ENCODE measurements at places on chromosomes 13 and 19.

- no peak for DNase-seq
These were observed 50.1 kb upstream of the C13orf46 start for GRCh38 chr13:114023716-114024602.

DNA sequence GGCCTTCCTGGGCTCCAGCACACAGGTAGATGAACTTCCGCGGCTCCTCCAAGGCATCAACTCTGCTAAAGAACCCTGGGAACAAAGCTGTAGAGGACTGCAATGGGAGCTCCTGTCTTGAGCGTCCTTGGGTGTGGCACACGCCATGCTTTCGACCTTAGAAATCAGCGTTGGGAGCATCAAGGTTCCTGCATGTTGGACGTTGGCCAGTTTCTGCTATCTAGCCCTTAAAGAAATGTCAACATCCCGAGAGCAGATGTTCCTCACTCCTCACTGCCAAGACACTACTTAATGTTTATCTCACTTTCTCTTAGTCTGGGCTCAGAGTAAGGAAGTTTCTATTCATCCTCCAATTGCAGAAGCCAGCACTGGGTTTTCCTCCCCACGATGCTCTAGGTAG is 70.6 kb upstream of the MEDAG start:
- DNase-seq = no peak

- no peak for DNase-seq
These were observed 413.9 kb downstream of the KLF12 start for GRCh38 chr13:73720216-73720840.

DNA sequence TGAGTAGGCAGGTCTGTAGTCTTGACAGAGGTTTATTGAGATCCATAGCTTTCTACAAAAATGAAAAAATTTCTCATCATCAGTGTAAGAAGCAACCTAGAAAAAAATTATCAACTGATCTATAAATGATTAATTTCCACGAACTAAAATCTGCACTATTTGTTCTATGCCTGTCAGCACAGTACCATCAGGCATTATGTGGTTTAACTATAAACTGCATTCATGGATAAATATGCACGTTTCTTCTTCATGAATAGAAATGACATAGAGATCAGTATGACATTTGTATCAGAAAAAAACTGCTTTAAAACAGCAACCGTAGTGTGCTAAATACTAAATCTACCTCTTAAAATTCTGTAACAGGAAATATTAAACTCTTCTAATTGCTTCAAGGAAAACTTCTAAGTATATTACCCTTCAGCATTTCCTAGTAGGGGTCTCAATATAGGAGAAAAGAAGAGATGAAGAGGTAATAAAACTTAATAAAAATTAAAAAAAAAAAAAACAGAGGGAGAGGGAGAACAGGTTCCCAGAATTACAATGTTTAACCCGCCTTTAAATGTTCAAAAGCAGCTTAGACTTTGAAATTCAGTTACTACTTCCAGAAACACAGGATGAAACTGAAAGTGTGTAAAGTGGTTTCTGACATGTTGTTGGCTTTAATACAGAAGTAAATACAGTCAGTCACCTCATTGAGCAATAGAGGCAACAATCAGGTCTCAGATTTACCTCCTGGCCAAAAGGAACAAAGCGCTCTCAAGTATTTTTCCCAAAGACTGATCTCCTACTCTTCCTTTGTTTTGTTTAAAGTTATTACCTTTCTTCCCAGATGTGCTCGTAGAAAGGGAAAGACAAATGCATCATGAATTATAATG is 144.4 kb downstream of the DIAPH3 start:
- DNase-seq = no peak

- no peak for DNase-seq
These were observed 112.1 kb upstream of the SOX1 start for GRCh38 chr13:111954661-111955411.

- DNase-seq = no peak
These were observed 53.3 kb downstream of the SOX21 start for GRCh38 chr13:94658926-94659597.

DNA sequence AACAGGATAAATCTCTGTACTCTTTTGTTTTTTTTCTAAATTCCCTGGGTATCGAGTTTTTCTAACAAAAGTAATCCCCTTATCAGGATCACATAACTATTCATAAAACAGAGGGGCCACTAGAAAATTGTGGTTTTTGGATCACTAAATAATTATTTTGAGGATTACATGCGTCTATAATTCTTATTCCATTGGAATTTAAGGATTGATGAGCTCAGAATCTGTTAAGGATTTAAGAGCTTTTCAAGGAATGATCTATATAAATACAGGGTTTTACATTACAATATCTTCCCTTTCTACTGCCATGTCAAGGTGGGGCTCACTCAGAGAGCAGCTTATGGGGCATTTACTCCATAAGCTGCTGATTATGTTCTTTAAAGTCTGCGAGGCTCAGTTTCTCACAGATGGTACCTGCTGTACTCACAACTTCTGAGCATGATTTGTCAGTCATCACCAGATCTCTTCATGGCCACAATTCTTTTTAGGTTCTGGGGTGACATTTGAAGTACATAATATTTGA is 449.8 kb downstream of the PCDH17 start:
- no peak for DNase-seq

GRCh38 chr19:35902870-35903475 is 644 bp downstream of the HCST start:
- DNase-seq = no peak

DNA sequence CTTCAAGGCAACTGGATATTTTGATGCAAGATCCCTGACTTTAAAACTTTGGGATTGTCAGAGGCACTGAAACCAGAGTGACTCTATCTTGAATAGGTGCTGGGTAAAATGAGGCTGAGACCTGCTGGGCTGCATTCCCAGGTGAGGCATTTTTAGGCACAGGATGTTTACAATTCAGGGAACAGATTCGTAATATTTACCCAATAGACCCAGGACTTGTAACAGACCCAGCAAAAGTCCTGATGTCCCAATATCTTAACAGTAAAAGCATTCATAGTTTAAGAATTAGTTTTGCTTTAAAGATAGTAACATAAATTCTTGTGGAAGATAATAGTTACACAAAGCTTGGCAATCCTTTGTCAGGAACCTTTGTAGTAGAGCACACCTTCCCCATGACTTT is 166.2 kb downstream of the FGF14 start:
- DNase-seq = no peak

GRCh38 chr13:51618626-51619025 is 34.4 kb downstream of the WDFY2 start:
- DNase-seq = no peak

DNA sequence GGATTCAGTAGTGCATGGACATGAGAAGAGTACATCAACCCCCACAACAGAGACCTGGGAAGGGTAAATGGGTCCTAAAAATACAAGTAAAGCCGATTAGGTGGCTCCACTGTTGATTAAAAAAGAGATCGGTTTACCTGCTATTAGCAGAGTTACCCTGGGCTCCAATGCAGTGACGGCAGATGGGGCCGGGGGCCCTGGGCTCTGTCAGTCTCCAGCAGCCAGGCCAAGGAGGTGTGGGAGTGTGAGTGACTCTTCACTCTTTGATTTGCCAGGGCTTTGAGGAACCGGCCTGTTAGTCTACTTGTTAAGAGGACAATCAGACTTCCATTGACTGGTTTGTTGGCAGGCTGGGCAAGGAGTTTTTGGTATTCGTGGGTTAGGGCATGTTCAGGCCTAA is 1368.7 kb downstream of the UQCRFS1 start:
- no peak for DNase-seq

- DNase-seq = no peak
These were observed 24.3 kb upstream of the EEF1AKMT1 start for GRCh38 chr13:20798027-20798426.

GRCh38 chr13:60974296-60974695 is 441.4 kb downstream of the PCDH20 start:
- no peak for DNase-seq

- DNase-seq = no peak
These were observed 136.0 kb downstream of the OXGR1 start for GRCh38 chr13:96858133-96858826.

DNA sequence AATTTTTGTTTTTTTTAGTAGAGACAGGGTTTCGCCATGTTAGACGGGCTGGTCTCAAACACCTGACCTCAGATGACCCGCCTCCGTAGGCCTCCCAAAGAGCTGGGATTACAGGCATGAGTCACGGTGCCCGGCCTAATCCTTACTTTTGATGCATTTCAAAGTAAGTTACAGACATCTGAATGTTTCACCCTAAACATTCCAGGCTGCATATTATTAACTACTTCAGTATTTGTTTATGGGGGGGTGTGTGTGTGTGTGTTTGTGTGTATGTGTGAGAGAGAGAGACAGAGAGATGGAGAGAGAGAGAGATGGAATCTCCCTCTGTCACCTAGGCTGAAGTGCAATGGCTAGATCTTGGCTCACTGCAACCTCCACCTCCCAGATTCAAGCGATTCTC is 13.1 kb downstream of the SULT2B1 start:
- DNase-seq = no peak

- DNase-seq = no peak
These were observed 872.0 kb upstream of the GPC6 start for GRCh38 chr13:92354583-92354982.

GRCh38 chr13:31200637-31200971 is 829 bp downstream of the B3GLCT start:
- peak; percentile 16 for DNase-seq

DNA sequence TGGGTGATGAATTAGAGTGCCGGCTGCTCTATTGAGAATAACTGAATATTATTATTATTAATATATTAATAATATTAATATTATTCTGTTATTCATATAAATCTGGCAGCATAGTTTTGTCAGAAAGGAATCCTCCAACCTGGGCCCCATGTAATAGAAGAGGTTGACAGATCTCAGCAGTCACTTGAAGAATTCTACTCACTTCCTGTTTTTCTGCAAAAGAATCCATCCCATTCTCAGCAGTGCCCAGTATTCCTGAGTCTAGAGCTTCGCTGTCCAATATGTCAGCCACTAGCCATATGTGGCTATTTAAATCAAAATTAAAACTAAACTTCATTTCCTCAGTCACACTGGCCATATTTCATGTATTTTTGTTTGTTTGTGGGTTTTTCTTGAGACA is 72.4 kb upstream of the USPL1 start:
- DNase-seq = no peak

- no peak for DNase-seq
These were observed 525.8 kb downstream of the MYO16 start for GRCh38 chr13:109154966-109155761.

GRCh38 chr19:53461866-53462265 is 5.7 kb upstream of the ZNF813 start:
- no peak for DNase-seq

DNA sequence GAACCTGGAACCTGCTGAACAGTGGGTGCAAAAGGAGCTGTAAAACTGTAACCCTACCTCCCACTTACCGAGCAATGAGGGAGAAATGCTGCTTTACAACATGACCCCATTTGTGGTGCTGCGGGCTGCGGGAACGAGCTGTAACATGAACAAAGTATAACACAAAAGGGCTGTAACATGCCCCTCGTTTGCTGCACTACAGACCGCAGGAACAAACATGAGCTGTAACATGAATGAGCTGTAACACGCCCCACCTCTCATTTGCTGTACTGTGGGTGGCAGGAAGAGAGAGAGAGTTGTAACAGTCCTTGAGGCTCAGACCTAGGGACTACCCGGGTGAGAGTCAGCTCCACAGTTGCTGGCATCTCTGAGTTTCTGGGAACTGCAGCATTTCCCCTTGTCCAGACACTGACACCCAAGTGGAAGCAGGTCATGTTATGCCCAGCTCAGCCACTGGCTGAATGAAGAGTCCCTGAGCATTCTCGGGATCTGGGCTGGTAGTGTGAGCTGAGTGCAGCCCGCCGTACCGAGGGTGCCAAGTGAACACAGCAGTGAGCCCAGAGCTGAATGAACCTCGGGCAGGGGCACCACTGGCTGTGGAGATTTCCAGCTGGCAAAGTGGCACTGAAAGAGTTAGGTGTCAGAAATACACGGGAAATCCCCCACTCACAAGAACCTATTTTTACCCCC is 1385.3 kb upstream of the SPRY2 start:
- DNase-seq = no peak

DNA sequence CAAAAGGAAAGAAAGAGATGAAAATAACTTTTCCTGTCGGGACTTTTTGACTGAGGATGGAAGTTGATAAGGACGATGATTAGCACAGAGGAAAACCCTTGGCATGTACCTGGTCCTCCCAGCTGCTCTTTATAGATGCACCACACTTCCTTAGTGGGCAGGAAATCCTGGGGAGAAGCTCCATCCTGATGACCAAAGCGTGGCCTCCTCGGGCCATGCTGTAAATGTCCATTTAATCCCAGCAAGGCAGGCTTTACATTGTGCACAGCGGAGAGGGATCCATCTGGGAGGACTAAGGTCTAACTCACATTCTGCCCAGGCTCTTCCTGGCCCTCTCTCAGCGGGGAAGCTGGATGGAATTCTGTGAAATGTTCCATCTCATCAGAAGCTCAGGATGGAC is 113.5 kb downstream of the COL4A2 start:
- no peak for DNase-seq

DNA sequence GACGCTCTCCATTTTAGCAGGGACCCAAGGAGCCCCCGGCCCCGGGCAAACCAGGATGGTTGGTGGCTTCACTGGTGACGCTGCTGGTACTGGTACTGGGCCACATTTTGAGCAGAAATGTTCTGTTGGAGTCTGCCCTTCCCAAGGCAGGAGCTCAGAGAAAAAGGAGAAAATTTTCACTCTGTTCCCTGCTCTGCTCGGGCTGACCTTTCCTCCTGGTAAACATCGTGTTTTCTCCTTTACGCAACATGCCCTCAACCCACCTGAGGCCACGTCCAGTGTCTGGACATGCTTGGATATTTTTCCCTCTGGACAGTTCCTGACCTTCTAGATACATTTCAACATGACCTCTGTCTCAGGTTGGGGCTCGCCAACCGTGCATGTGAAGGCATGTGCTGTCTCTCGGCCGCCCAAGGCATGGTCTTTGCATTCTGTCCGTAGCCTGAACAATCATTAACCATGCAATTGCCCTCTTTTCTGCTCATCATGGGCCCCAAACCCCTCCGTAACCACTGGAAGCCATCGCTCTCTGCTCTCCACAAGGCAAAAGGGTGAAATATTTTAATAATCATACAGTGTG is 115.2 kb upstream of the PEG3 start:
- DNase-seq = no peak

All from bone marrow (tissue), 2 donors.